CD4-positive, alpha-beta T cell treated with Interferon alpha-2 for 1 hour (primary cell): ENCODE measurements at places on chromosomes 3 and 15.

DNA sequence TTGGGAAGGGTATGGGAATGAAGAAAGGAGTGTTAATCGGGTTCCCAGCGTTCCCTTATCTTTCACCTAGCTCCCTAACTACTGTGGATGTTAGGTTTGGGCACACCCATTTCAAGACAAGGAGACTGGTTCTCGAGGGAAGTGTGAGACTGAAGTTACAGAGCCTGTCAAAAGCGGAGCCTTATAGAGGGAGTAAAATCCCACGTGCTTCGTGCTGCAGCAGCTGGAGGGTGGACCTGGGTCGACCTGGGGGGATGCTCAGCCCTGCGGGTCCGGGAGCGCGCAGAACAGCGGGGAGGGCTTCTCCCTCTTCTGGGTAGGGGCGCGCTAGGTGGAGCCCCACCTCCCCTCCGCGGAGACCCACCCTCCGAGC lies 314 bp upstream of the TMED3 start:
- no peak for DNase-seq

DNA sequence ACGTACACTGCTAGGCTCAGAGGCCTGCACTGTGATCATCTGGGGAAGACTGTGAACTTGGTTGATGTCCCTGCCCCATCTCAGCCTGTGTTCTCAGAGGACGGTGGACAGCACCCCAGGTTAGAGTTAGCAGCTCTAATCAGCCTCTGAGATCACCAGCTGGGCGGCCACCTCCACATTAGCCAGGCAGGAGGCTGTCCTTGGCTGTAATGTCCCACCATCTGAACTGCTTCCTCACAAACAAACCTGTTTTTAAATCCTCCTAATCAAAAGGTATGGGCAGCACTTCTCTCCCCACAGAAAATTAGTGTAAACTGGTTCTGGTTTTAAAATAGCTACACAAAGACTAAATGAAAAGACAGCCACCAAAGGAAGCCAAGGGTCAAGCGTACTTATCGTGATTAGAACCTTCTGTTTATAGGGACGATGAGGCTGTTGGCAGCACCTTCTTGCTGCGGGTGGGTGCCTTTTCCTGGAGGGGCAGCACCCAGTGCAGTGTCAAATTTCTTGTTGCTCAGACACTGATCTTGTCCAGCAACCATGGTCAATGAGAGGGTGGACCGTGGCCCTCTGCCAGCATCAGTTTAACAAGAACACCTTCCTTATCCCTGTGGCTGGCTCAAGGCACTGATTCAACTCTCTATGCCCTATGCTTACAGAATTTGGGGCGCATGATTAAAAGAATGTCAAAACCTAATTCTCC lies 24.6 kb downstream of the ACSBG1 start:
- DNase-seq = no peak

DNA sequence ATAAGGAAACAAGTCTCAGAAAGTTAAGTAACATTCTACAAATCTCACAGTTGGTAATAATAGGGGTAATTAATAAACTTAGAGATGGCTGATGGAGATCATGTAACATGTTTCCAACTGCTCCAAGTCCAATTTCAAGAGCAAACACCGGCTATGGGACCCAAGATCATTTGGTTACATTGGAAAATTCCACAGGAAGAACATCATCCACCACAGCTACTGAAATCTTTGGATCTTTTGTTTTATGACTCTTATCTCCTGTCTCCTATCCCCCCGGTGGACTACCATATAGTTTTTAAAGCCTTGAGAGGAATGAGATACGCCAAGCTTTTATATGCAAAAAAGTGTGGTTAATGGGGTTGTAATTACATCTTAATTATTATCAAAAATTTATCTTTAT lies 216.1 kb downstream of the WNT5A start:
- DNase-seq = no peak

DNA sequence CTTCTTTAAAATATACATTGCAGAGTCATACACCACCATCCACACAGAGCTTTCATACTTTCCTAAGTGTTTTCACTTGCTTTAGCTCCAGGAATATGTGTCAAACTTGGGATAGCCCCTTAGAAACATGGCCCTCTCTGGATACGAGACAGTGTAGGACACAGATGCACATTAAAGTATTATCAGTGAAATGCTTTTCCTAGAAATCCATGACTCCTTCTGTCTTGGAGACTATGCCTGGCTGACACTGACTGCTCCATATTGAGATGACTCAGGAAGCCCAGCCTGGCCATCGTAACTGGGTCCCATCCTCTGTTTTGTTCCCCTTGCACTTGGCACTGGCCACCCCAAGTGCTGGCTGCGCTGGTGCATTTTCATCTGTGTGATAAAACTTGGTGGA lies 204.8 kb downstream of the PDZRN3 start:
- DNase-seq = no peak
